Stimulated activated CD8-positive, alpha-beta memory T cell treated with anti-CD3 and anti-CD28 coated beads, Interleukin-2, amount 100 ng/mL, for 1 hour (primary cell): ENCODE measurements at places on chromosomes 11 and 22.

DNA sequence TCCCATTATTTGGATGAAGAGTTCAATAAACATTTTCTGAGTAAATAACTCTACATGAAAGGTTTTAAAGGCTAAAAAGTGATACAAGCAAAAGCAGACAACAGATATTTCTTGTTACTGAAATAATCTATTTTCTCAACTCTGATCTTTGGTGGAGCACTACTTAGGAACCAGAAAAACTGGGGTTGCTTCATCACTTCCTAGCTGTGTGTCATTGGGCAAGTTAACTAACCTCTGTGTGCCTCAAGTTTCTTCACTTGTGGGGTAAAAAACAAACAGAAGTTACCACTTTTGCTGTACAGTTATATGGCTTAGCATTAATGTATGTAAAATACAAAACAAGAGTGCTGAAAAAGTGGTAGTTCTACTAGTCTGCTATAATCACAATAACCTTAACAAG, 5.6 kb downstream of the MAPK1 start:
- no peak for DNase-seq

DNA sequence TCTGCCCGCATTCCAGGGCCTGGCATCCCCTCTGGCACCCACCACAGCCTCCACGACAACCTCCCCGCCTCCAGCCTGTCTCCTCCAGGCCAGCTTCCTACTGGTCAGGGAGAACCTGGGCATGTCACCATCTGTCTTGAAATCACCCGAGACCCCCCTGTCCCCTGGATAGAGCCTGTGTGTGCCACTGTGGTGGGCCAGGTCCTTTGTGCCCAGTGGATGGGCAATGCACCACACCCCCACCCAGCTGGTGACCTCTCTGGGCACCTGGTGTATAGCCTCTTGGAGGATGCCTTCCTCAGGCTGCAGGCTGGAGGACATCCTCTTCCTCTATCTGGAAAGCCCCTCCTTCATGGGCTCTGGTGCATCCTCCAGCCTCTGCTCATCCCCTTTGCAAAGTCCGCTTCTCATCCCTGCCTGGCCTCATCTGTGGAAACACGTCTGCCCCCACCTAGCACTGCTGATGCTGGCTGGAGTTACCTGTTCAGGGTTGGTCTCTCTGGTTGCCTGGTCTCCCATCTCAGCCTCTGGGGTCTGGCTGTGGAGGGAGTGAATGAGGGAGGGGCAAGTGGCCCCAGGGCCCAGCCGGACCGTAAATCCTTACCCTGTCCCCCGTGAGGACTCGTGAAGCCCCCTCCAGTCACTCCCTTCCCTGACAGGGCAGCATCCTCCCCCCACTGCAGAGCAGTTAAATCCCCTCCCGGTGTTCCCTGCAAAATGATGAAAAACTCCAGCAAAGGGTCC, 589.6 kb downstream of the TBC1D22A start:
- no peak for DNase-seq

- DNase-seq: no peak
Measured at GRCh38 chr11:43718373-43718772, 37.8 kb downstream of the HSD17B12 start.

GRCh38 chr11:74084796-74085541, 76.1 kb upstream of the UCP3 start:
- no peak for DNase-seq

DNA sequence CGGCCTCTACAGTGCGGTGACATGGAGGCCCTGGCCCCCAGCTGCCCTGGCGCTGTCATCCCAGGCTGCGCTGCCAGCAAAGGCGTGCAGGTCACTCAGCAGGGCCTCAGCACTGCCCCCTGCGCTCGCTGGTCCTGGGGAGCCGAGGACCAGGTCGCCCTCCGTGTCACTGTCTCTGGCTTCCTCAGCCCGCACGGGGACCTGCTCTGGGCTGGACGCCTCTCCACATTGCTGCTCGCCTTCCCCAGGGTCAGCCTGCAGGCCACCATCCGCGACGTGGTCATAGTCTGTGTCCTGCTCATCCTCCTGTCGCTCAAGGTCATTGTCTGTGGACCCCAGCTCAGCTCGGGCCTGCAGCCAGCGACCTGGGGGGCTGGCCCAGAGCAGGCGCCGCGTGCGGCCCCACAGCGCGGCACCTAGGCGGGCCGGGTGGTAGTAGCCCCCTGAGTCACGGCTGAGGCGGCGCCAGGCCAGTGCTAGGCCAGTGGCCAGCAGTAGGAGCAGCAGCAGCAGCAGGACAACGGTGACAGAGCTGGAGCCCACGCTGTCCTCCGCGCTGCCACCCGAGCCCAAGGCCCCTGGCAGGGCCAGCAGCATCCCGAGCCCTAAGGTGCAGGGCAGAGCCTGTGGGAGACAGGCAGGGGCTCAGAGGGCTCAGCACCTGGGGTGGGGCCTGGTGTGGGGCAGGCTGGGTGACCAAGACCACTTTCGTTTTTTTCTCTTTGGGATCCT, 1.6 kb downstream of the PTPRCAP start:
- DNase-seq: no peak

- DNase-seq: no peak
Measured at GRCh38 chr11:86395061-86395551, 20.4 kb downstream of the CCDC81 start.

GRCh38 chr11:47724041-47724729, 9.0 kb upstream of the AGBL2 start:
- DNase-seq: no peak

- no peak for DNase-seq
Measured at GRCh38 chr11:78810559-78811009, 235.9 kb upstream of the NARS2 start.

GRCh38 chr22:35522225-35523149, 18.1 kb upstream of the RASD2 start:
- DNase-seq: no peak

DNA sequence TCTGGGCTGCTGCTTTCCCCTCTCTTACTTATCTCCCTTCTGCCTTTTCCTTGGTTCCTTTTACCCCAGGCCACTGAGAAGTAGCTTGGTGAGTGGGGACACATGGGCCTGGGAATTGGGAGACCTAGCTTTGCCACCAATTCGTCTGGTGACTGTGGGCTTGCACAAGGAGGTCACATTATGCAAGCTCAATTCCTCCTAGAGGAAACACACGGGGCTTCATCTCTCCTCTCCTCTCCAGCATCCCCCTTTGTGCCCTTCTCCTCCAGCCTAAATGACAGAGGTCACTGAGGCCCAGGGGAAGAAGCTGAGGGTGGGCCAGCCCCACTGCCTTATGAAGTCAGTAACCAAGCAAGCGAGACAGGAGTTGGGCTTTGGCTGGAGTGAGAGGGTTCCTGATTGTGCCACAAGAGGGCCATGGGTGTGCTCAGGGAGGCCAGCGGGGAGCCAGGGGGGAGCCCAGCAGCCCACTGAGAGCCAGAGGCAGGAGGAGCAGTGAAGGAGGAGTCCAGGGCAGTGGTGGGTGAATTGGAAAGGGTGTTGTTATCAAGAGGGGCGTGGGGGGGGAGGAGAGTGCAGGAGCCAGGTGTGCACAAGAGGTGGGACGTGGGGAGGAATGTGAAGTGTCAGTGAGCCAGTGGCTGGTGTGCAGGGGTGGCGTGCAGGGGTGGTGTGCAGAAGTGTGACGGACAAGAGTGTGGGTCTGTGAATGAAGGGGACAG, 2.0 kb downstream of the CLCF1 start:
- no peak for DNase-seq

- DNase-seq: no peak
Measured at GRCh38 chr11:122137078-122137793, 21.2 kb upstream of the BLID start.

GRCh38 chr22:23790819-23791737, 4.3 kb downstream of the SMARCB1 start:
- no peak for DNase-seq

- DNase-seq: no peak
Measured at GRCh38 chr11:33214187-33214586, 43.0 kb upstream of the HIPK3 start.

- no peak for DNase-seq
Measured at GRCh38 chr22:32583921-32584335, 109.3 kb downstream of the FBXO7 start.

DNA sequence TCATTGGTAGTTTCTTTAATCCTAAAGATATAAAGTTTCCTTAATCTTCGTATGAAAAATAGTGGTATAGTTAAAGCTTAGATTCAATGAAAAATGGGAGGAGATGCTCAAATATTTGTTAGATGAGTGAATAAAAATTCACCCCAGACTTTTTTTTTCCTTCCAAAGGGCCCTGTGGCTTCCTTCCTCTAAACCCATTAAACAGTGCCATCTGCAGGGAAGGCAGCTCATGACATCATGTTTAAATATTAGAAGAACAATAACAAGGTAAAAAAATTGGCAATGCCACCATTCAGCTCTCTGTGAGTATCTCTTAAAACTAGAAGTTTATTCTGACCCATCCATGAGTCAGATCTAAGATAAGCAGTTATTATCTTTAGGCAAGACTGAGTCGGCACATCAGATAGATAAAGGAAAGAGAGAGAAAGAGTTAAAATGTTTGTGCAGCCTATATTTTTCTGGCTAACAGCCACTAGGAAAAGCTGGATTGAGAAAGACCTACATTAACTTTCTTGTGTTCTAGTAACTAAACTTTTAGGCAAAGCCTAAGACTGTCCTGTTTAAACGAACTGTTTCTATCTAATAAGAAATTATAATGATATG, 19.1 kb upstream of the OOSP1 start:
- DNase-seq: no peak

- no peak for DNase-seq
Measured at GRCh38 chr11:130337281-130338089, 22.8 kb upstream of the ZBTB44 start.

DNA sequence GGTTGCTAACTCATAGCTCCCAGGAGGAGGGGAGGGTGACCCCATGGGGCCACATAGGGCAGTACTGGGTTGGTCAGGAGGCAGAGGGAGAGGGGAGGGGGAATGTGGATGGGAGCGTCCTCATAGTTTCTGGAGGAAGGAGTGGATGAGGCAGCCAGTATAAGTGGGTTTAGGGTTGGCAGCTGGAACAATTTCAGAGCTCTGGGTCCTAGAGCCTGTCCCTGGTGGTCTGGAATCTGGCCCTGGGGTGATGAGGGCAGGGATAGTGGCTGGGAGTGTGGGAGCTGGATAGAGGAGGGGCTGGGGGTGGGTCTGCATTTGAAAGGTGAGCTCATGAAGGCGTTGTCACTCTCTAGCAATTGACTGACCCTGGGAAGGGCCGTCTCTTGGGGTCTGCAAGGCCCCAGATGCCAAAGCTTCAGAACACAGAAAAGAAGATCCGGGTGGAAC, 5.3 kb upstream of the MRGPRG start:
- no peak for DNase-seq

DNA sequence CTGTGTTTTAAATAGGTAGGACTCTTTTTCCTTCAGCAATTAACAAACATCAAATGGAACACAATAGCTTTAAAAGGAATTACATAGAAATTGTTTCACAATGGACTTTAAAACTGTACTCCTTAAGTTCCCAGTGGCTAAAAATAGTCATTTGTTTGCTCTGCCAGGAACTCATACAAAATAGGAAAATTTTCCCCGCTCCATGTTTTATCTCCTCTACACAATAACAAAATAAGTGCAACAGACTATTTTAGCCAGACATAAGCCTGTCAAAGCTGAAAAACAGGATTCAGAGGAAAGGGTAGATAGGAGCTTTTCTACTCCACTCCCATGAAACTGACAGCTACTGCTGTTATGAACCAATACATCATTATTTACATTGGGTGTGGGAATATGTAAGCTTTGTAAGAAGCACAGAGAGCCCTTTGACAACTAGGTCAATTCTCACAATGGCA, 90.1 kb downstream of the STK33 start:
- DNase-seq: no peak

GRCh38 chr22:41564563-41564962, 3.8 kb downstream of the CSDC2 start:
- no peak for DNase-seq

GRCh38 chr22:38441620-38442287, 13.2 kb downstream of the KCNJ4 start:
- DNase-seq: no peak

- DNase-seq: no peak
Measured at GRCh38 chr11:59117774-59118173, 10.7 kb downstream of the FAM111B start.

GRCh38 chr22:28800308-28801041, at the start of gene XBP1:
TSS of gene XBP1 (minus strand) at chr22:28800569.
- DNase-seq: peak; percentile 80

- no peak for DNase-seq
Measured at GRCh38 chr11:110125632-110126031, 32.4 kb downstream of the ZC3H12C start.

DNA sequence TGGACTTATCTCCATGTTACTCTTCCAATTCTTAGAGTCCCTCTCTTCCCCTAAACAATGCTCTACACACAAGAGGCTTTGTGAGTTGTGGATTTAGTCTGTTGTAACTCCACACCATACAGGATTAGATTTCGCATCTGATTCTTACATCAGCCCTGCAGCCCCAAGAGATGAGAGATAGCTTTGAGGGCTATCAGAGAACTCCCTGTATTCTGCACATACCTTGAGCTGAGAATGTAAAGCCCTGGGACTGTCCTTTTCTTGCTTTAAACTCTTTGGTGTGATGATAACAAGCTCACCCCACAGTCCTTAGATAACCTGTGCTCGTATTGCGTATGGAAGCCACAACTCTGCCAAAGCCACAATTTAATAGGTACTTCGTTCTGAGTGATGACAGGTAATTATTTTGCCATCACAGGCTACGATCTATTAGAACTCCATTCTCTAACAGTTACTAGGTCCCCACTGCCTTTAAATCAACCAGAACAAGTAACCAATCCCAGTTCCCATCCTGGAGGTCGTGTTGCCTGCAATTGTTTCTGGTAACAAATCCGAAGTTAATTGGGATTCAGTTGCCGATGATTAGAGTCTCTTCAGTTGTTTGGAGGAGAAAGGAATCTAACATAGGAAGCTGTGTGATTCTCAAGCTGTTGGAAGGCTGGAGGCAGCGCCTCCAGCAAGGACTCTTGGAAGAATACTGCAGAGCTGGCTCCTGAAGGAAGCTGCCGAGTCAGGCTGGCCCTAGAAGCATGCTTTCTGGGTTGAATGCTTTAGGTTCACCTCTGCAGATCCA, 1.3 kb upstream of the PARVG start:
- no peak for DNase-seq

DNA sequence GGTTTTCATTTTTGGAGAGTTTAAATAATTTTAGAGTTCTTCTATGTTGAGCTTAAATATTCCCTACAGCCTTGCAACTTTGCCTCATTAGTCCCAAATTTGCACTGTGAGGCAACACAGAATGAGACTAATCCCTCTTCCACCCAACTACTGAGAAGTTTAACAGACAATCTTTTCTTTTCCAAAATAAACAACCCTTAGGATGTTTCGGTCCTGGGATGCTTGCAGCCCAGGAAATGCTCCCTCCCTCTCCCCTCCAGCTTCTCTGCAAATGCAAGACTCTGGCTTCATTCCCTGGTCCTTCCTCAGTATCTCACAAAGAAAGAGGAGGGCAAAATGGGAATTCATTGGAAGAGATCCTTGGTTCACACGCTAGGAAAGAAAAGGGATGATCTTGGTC, 222.5 kb downstream of the ST3GAL4 start:
- no peak for DNase-seq

DNA sequence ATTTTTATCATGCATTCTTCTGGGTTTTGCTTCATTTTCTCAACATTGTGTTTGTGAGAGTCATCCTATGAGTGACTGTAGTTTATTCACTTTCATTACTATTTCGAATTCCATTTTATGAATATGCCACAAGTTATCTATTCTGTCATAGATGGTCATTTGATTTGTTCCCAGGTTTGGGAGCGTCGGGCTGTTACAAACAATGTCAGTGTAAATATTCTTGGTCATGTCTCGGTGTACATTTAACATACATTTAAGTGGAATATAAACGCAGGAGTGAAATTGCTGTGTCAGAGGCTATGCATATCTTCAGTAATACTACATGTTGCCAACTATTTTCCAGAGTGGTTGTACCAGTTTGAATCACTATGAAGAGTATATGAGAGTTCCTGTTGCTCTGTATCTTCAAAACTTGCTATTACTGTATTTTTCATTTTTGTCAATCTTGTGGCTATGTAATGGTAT, 2.4 kb downstream of the TRIM44 start:
- no peak for DNase-seq
